NCI-H2227 treated with DMSO at 0.1 percent for 48 hours (cell line): ENCODE measurements at places on chromosomes 1 and 21.

GRCh38 chr1:210781652-210782051 is 352.3 kb downstream of the KCNH1 start:
- no peak for DNase-seq

DNA sequence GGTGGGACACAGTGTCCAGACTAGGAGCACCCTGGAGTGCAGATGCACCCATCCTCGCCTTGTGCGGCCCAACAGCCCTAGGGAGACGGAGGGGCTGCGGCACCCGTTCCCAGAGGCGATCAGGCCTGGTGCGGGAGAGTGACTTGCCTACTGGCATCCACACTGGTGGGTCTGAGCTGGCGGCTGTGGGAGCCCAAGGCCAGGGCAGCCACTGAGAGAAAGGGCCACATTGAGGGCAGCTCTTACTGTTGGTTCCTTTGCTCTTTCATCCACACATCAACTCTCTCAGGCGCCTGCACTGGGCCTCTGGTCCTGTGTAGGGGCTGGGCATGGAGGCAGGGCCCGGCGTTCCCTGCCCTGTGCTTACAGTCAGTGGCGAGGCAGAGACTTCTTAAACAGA is 8.6 kb downstream of the PODN start:
- DNase-seq, result no peak

GRCh38 chr21:38349111-38349746 is 92.4 kb downstream of the KCNJ15 start:
- no peak for DNase-seq

DNA sequence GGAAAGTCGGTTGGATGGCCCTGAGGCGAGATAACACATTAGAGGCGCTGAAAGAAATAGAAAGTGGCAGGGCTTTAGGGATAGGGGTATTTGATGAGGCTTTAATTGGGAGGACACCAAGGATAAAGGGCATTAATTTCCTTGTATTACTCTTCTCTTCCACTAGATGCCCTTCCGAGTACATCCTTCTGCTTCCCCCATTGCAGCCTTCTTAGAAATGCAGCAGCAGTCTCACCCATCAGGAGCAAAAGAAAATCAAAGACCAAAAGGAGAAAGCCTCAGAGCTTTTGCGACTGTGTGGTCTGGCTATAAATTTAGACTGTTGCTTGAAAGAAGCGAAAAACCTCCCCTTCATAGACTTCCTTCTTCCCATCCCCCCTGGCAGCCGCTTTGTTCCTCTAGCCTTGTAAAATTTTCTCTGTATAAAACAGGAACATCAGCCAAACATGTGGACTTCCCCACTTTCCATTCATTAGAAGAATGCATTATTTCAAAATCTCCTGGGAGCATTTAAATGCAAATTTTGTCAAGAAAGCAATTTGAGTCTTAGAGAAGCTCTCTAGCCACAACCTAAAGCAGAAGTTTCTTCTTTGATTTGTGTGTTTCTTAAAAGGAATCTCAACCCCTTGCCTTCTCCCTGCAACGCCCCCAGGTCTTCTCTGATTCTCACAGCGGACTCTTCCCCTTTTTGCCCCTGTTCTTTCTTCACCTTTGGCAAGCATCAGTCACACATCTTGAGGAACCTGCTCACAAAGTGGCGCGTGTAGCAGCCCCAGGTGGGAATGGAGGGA is 76.6 kb downstream of the NDUFS5 start:
- DNase-seq, result peak; percentile 63

DNA sequence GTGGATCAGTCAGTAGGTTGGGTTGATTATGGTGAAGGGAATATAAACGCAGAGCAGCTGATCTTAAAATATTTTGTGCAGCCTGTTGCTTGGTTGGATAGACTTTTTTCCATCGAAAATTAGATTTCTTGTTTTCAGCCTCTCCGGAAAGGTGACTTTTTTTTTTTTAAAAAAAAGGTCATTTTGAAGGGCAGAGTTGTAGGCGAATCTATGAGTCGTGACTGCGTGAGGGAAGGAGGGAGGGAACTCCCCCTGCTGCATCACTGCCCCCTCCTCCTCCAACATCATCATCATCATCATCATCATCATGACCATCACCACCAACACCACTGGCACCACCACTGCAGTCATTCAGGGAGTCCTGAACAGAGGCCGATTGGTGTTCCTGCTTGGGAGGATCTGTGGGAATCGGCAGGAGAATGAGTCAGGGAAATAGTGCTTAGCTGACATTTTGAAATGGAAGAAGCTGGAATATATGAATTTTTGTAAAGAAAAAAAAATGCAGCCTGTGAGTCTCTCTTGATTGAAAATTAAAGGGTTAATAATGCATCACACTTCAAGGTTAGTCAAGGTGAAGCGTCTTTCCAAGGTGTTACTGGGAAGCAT is 1.2 kb downstream of the ATP1B1 start:
- no peak for DNase-seq

DNA sequence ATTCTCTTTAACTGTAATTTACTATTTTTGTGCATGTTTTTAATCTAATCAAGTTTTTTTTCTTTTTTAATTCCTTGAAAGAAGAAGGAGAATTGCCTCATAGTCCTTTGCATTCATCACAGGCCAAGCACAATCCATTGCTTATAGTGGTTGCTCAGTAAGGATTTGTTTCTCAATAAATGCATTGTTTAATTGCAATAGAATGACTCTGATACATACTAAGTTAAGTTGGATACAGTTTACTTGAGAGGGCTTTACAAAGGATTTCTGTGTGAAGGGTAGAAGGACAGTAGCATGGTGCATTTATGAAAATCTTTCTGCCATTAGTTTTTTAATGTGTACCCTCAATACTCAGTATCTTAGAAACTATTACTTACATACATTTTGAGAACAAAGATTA is 186.2 kb downstream of the LRRIQ3 start:
- DNase-seq, result no peak

DNA sequence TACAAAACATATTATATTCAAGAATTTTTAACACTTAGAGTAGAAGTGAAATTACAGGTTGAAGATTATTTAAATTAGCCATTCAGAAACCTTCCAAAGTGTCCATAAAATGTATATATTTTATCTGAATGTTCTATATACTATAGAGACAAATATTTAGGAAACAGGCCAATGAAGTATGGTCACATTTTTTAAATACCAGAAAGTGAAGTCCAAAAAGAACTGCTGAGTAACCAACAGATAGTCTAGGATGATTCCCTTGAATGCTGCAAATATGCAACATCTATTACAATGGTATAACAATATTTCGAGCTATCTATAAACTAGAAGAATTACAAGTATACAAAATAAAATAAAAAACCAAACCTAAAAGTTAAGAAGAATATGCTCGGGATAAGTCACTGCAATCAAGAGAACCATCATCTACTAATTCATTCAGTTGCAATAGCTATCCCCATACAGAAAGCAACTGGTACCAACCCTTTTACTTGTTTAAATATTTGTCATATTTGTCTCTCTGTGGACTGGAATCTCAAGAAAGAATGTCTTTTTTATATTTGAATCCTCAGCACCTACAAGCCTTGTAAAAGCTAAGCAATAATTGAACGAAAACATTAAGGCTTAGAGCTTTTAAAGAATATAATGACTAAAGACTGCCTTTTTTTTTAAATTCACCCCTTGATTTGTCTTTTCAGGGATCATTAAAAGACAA is 8.1 kb downstream of the ODF2L start:
- no peak for DNase-seq

- no peak for DNase-seq
These were observed 412.8 kb downstream of the AJAP1 start for GRCh38 chr1:5067246-5067645.

GRCh38 chr1:172185211-172185610 is 235.3 kb upstream of the C1orf105 start:
- DNase-seq, result no peak

GRCh38 chr1:203178821-203179666 is 3.4 kb upstream of the MYBPH start:
- DNase-seq, result no peak

- no peak for DNase-seq
These were observed 420.9 kb downstream of the SMYD3 start for GRCh38 chr1:246086191-246086590.

GRCh38 chr21:45019076-45019886 is 55.1 kb upstream of the ADARB1 start:
- DNase-seq, result no peak

GRCh38 chr1:239186487-239186886 is 199.9 kb upstream of the CHRM3 start:
- DNase-seq, result no peak

DNA sequence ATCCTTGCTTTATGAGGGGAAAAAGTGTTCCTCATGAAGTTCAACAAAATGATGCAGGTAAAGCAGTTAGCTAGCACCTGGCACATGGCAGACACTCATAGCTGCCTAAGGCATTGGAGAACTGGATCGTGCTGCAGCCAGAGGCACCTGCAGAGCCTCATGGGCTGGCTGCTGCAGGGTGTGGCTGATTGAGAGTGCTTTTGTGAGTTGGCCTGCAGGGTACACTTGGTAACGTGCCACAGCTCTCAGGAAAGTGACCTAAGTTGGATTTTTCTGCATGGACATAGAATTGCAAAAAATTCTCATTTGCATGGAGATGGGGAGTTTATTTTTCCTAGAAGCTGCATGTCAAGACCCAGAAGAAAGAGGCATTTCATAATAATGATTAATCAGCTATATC is 31.6 kb upstream of the IL20 start:
- DNase-seq, result no peak

- DNase-seq, result no peak
These were observed 204.2 kb downstream of the HMCN1 start for GRCh38 chr1:185938396-185938795.

GRCh38 chr1:39632323-39632681 is 7.1 kb downstream of the HEYL start:
- no peak for DNase-seq

- DNase-seq, result no peak
These were observed 22.5 kb downstream of the ZNF670 start for GRCh38 chr1:247056071-247056470.

DNA sequence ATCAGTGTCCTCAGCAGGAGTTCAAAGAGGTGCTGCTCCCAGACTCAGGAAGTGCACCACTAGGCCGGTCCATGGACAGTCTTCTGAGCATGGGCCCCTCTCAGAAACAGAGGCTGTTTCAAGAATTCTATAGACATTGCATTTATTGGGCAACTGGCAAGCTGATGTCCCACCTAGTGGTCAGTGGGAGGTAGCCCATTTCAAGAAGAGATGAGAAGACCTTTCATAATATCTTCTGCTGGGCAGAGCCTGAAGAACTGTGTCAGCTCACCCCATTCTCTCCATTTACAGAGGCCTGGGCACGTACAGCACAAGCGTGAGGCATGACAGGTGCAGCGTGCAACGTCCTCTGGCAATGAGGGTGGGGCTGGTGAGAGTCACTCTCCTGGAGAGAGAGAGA is 216.0 kb downstream of the DYRK1A start:
- no peak for DNase-seq

GRCh38 chr21:14523234-14523633 is 22.9 kb downstream of the SAMSN1 start:
- no peak for DNase-seq

- DNase-seq, result peak; percentile 64
These were observed 47.1 kb upstream of the DMBX1 start for GRCh38 chr1:46442317-46443161.

GRCh38 chr1:89548122-89548857 is 23.7 kb downstream of the LRRC8B start:
- no peak for DNase-seq

DNA sequence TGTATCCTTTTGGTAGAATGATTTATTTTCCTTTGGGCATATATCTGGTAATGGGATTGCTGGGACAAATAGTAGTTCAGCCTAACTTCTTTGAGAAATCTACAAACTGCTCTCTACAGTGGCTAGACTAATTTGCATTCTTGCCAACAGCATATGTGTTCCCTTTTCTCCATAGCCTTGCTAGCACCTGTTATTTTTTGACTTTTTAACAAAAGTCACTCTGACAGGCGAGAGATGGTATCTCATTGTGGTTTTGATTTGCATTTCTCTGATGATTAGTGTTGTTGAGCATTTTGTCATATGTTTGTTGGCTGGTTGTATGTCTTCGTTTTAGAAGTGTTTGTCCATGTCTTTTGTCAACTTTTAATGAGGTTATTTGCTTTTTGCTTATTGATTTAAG is 99.8 kb downstream of the UCK2 start:
- no peak for DNase-seq

DNA sequence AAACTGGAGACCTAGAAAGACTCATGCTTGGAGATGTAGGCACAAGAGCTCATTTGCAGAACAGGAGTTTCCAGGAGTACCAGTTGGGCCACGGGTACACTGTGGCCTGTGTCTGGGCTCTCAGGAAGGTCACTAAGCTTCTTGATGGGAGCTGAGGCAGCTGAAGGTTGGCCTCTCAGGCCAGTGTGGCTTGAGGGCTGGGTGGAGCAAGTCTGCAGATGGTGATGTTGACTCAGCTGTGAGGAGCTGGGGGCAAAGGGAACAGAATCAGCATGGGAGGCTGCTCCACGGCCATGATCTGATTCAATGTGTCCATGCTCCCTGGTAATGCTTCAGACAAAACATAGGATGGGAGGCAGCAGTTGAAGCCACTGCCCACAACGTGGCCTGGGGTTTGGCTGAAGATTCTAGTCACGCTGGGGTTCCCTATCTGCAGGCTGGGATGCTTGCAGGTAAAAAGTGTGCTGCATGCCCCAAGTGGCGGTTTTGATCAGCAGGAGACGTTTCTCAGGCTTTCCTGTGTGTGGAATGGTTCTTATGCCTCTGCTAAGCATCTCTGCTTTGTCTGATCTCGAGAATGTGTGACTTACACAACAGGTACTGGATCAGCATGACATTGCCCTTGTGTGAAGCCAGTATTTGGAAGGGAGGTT is 15.4 kb upstream of the TENT5C start:
- no peak for DNase-seq

DNA sequence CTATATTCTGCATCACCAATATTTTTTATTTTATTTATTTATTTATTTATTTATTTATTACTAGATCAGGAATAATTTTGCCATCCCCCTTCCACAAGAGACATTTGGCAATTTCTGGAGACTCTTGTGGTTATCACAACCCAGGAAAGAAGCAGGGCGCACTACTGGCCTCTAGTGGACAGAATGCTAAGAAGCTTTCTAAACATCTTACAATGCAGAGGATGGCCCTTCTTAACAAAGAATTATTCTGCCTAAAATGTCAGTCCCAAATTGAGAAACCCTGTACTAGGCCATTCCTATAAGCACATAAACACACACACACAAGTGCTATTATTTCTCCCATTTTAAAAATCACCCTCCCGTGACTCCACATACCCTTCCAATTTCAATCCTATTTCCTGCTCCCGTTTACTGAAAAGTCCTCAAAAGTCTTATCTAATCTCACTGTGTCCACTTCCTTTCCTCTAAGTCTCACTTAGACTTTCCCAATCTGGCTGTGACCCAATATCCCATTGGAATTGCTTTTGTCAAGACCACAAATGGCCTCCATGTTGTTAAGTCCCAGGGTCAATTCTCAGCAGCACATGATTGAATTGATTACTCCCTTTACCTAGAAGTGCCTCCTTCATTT is 43.7 kb upstream of the RNF11 start:
- peak; percentile 40 for DNase-seq

- peak; percentile 41 for DNase-seq
These were observed 384.3 kb downstream of the SEC16B start for GRCh38 chr1:177585302-177586220.

GRCh38 chr1:25739341-25739740 is 60.7 kb upstream of the SELENON start:
- DNase-seq, result no peak

- no peak for DNase-seq
These were observed 63.1 kb upstream of the IGSF5 start for GRCh38 chr21:39681845-39682244.

- DNase-seq, result no peak
These were observed 102.7 kb downstream of the HMGB4 start for GRCh38 chr1:33966346-33967141.

GRCh38 chr1:235702412-235702811 is 52.8 kb upstream of the GNG4 start:
- DNase-seq, result no peak
